Mesenteric fat pad (tissue), 1 donor: ENCODE measurements at places on chromosomes 11 and 22. TPM values are rescaled to one million over a fixed set of nuclear protein-coding genes. Genes with fewer than 3 reads are reported as not detected.

DNA sequence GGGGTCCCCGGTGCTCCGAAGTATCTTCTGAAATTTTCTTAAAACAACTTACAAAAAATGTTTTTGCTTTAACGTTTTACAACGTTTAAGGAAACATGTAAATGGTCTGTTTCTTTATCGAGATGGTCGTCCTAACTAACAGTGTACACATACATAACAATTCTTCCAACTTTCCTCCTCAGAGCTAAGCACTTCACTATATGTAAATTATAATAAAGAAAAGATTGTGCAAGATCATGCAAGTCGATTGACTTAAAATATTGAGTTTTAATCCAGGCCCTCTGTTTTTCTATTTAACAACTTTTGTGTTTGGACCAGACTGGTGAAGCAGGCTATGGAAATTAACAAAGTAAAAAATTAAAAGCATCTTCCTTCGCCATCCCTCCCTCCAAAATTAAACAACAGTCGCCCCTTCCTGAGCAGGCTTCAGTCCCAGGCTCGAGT is 4.9 kb downstream of the ALX4 start:
- DNase-seq: no peak

- no peak for DNase-seq
Measured at GRCh38 chr11:32288276-32288675, 147.1 kb downstream of the WT1 start.

GRCh38 chr11:12331239-12331874 is 46.0 kb upstream of the PARVA start:
- DNase-seq: no peak

DNA sequence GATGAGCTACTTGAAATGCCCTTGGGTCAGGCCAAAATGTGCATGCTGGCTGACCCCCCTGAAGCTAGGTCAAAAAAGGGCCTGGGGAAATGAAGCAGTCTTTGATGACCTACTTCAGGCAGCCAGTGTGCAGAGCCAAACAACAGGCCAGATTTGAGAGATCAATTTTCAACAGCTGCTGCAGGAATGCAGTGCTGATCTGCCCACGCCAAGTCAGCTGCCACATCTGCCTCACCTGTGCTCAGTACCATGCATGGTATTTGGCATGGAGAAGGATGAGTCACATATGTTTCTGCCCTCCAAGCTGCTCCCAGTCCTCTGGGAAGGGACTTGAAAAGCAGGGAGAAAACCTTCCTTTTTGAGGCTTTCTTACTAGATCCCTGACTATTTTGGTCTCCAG is 35.8 kb downstream of the MTNR1B start:
- DNase-seq: no peak

DNA sequence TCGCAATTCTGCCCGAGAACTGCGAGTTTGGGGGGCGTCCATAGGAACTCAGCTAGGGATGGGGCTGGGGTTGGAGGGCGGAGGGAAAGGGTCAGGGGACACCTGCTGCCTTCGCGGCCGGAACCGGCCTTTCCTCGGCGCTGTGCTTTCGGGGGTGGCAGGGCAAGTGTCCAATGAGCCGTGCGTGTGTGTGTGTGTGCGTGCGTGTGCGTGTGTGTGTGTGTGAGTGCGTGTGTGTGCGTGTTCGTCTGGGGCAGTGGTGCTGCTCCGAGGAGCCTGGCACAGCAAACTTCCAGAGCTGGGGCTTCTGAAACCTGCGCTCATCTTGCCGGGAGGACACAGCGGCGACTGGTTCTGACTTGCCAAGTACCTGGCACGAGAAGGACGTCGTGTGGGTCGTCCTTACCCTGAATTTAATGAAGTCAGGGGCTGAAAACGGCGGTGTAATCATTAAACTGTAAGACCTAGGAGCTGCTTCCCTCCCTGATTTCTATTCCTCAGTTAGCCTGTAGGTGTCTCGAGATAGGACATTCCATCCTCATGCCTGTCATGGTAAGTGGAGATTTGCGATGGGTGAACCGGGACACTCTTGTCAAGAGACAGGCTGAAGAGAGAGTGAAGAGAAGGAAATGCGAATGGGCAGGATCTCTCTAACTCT is 27.0 kb upstream of the AMOTL1 start:
- no peak for DNase-seq

DNA sequence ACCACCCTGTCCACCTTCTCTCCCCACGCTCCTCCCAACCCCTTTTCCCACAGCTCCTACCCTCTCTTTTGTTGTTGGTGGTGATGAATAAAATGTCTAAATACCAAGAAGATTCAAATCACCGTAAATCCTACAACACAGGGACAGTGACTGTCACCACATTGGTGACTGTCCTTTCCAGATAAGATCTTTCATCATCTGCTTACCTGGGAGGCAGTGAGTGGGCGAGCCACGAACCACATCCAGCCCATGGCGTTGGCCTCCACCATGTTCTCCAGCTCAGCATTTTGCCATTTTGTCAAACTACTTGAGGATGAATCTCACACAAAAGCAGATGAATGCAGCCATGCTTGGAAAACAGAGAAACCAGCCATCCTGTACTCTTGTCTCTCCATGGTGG is 6.7 kb upstream of the CYTH4 start:
- no peak for DNase-seq

DNA sequence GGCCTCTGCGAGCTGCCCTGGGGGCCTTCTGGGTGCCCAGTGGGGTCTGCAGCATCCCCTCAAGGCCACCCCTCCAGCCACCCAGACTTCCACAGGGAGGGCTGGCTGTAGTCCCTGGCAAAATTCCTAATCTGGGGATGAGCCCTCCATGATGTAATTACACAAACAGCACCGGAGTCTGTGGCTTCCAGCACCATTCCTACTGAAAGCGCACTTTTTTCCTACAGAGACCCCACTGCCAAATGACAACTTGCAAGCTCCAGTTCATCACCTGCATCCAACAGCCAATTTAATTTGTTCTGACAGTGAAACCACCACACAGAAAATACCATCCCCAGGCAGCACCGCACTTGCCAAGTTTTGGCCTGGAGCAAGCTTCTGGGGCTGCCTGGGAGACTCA is 70.4 kb downstream of the TRMU start:
- no peak for DNase-seq

DNA sequence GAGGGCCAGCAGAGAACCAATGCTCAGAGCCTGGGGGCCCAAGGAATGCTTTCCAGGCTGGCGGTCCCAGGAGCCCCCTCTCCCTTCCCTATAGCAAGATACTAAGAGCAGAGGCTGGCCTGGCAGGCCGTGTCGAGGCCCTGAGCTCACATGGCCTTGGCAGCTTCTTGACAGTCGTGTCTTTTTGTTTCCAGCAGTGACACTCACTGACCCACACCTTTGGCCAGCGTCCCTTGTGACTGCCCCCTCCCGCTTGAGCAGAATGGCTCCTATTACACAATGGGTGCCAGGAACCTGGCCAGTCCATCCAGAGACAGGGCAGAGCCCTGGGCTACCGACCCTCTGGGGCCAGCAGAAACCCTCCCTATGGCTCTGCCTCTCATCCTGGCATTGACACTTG is 6.4 kb upstream of the CCND1 start:
- DNase-seq: no peak

DNA sequence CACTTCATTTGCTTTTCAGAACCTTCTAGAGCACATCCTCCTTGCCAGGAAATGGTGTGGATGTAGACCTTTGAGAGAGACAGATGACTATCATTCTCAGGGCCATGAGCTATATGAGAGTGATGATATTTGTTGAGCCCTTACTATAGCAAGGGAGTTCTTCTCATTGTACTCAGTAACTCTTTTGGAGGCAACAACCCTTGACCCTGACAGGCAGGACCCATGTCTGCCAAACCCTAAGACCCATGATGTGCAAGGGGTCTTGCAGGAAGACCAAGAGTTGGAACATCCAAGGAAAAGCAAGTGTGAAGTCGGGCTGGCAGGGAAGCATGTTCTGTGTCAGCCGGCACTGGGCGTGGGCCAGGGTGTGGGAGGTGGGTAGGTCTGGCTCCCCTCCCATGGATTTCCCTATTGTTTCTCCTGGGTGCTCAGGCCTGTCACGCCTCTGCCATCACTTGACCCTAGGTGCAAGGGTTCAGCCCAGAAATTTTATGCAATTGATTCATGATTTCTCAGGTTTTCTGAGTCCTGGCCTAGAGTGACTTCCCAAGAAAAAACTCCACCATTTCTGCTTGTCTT is 1.2 kb downstream of the FOLR3 start:
- peak; percentile 80 for DNase-seq

GRCh38 chr22:23751441-23751996 is 607 bp upstream of the ZNF70 start:
- no peak for DNase-seq

DNA sequence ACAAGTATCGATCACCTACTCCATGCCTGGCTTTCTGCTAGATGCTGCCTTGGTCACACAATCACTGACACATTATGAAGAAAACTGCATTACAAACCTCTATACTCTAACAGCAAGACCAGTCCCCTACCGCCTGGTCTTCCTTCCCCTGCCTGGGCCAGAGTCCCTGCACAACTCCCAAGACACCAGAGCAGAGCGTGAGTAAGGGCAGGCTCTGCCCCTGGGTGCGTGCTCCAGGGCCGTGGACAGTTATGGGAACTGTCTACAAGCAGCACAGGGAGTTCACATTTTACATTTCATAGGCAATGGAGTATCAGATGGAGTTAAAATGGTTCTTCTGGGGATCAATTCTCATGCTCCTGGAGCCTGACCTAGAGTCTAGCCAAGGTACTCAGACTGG is 6.5 kb downstream of the FZD4 start:
- DNase-seq: no peak

DNA sequence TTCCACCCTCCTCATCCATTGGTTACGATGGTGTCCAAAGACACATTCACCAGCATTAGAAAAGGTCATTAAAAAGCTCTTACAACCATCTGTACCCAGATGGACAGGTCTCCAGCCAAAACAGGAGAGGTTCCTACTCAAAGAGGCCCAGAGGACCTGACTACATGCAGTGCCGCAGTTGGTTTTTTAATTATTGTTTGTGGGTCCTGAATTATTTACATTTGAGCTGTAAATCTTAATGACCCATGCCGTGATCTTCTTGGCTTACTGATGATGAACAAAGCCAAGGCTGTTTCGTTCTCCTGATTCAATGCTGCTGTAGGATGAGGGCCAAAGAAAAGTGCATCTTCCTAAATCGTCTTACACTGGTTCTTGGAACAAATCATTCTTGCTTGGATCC is 83.7 kb downstream of the CADM1 start:
- DNase-seq: no peak

DNA sequence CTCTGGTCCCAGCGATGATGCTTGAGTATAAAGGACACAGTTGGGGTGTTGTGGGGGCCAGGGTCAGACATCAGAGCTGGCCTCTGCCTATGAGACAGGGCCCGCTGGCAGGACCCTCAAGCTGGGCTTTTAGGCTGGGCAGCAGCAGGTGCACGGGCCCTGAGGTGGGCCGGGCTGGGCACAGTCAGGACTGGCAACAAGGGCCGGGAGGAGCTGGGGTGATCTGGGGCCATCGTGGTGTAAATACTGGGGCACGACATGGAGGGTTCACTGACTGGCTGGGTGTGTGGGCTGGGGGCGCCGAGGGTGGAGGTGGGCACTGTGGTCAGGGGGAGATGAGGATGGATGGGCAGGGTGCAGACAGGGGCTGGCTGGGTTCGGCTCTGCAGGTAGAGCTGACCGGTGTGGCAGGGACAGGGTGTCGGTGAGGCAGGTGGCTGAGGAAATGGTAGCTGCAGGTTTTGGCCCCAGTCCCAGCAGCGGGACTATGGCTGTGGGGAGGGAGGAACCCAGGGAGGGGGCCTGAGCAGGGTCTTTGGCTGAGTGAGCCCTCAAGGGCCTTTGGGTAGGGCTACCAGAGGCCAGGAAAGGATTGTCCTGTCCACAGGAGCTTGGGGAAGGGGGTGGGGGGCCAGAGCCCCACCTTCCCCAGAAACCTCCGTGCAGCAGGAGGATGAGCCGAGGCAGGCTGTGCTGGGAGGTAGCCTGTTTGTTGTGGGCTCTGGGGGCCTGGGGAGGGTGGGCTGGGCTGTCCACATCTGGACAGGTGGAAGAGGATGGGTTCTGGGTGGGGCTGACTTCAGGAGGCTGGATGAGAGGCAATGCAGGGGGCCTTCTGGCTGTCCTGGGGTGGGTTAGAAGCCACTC is 81.4 kb downstream of the KCNQ1 start:
- peak; percentile 81 for DNase-seq

DNA sequence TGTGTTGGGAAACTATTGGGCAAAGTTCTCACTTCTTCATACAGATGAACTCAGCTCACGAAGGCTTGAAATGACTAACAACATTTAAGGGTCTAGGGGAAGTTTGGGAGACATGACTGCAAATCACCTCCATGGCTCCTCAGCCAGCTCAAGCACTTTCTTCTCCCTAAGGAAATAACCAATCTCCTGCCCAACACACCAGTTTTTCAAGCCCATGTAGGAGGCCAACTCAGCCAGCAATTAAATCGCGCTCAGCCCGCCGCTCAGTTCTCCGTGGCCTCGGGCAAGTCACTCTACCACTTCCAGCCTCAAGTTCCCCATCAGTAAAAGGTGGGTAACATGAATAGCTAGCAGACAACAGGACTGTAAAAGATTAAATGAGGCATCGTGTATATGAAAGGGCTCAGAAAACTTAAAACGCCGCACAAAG is 796 bp downstream of the POLDIP3 start:
- no peak for DNase-seq

GRCh38 chr11:13850231-13851005 is 112.1 kb upstream of the SPON1 start:
- DNase-seq: no peak

DNA sequence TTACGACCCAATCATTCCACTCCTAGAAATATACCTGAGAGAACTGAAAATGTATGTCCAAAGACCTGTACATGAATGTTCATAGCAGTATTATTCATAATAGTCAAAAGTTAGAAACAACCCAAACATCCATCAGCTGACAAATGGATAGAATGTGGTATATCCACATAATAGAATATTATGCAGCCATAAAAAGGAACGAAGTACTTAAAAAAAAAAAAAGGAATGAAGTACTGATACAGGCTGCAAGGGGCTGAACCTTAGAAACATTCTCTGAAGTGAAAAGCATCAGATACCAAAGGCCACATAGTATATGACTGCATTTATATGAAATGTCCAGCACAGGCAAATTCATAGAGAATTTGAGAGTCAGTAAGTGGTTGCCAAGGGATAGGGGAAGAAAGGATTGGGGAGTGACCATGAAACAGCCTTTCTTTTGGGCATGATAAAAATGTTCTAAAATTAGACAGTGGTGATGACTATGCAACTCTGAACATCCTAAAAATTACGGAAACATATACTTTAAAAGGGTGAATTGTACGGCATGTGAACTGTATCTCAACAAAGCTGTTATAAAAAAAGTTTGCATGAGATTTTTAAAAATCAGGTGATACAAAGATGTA is 1.8 kb downstream of the TPST2 start:
- DNase-seq: no peak

DNA sequence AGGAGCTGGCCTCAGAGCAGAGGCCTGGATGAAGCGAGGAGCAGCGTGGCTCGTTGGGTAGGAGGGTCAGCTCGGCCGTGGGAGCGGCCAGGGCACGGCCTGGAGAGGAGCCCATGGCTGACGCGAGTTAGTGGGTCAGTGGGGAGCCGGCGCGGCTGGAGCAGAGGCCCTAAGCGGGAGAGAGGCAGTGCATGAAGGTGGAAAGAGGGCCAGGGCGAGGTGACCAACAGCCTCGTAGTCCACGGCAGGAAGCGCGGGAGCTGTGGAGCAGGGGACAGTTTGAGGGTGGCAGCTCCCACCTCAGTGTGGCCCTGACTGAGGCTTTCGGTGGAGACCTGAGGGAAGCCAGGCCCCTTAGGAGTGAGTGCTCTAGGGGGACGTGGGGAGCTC is 24.1 kb downstream of the DCPS start:
- no peak for DNase-seq

- DNase-seq: no peak
Measured at GRCh38 chr22:37249986-37250385, 5.9 kb upstream of the RAC2 start.

Gene KRTAP5-7
- 0.39 TPM for total RNA-seq

Gene PANX2
- 1.9 TPM for total RNA-seq

Gene RAG2
- not detected for total RNA-seq

Gene TTLL12
- total RNA-seq: 27.0 TPM
